ENCODE measurements at places on chromosomes 6 and 20.

DNA sequence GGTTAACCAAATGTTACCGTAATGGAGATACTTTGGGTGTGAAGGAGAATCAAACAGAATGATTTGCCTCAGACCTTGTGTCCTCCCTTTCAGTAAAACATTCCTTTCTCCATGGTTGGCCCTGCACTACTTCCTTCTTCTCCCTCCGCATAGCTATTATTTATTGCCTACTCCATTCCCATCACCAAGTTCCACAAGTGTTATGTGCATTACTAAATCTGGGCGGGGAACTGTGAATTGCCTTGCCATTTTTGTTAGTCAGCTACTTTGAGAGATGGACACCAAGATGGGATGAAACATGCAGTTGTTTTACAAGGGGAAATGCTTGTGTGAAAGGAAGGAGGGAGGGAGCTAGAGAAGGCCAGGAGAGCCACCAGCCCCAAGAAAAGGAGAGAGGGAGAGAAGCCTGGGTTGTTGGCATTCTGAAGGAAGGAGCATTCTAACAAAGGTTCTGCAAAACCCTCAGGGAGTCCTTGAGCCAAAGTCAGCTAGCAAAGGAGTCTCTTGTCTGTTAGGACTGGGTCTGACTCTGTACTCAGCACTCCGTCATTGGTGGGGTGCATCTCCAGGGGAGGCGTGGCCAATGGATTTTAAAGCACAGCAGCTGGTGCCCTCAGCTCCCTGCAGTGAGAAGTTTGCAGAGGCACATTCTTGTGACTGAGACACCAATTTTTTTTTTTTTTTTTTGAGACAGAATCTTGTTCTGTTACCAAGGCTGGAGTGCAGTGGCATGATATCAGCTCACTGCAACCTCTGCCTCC lies 83.6 kb upstream of the CHD6 start:
- DNase-seq: no peak

DNA sequence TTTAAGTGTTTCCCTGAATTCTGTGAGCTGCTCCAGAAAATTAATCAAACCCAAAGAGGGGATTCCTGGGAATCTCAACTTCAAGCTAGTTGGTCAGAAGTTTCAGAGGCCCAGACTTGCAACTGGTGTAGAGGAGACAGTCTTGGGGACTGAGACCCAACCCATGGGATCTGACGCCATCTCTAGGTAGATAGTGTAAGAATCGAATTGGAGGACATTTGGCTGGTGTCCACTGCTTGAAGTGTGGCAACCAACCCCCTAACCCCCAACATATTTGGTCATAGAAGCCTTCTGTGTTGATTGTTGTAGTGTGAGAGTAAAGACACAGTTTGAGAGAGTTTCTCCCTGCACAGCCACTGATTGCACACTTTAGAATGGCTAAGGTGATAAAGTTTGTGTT lies 103.5 kb upstream of the CARMIL1 start:
- DNase-seq: no peak

DNA sequence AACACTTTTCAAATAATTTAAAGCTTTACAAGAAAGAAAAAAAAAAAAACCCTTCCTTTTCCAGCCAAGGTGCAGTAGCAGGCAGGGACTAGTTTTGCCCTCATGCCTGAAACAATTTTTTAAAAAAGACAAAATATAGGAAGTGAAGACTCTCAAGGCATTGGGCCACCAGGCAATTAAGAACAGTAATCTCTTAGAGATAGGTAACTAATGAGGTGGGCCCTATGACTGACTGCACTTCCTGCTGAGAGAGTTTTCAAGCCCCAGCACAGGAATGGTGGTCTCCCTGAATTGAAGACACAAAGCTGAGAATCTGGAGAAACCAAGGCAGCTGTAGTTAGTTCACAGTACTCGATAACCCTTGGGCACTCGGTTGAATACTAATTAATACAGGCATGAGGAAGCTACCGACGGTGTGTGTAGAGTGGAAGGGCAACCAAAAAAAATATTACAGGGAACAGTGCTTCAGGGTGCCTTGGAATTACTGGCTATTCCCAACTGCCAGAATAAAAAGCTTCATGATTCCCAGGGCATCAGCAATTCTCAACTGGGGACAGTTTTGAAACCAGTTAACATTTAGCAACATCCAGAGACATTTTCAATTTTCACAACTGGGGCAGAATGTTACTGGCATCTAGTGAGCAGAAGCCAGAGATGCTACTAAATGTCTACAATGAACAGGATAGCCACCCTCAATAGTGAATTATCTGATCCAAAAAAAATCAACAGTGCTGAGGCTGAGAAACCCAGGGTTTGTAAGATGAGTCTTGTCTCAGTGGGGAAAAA lies 36.0 kb upstream of the PLN start:
- DNase-seq: no peak

DNA sequence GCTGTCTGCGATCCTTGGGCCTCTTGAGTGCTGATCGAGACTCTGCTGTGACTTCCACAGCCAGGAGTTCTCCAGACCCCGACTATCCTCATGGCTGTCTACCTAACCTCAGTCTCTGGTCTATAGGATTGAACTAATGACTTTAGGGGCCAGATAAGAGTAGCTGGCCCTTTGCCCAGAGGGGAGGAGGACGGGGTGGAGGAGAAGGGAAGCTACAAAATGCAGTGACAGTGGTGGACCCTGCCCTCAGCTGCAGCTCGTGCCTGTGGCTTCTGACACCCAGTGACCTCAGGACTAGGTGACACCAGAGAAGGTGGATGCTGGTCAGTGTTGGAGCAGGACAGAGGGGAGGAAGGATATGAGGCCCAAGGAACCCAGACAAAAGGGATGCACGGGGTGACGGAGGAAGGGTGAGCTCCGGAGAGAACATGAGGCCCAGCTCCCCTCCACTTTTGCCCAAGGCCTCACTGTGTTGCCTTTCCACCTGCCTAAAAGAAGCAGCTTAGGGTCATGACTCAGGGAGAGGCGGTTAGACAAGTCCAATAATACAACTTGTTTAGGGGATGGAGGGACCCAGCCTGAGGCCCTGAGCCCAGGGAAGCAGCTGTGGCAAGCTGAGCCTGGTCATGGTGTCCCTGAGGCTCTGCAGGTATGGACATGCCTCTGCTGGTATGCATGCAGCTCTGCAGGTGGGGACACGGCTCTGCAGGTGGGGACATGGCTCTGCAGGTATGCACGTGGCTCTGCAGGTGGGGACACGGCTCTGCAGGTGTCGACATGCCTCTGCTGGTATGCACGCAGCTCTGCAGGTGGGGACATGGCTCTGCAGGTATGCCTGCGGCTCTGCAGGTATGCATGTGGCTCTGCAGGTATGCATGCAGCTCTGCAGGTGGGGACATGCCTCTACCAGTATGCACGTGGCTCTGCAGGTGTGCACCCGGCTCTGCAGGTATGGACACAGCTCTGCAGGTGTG lies 67.7 kb downstream of the SYNJ2 start:
- DNase-seq: no peak

DNA sequence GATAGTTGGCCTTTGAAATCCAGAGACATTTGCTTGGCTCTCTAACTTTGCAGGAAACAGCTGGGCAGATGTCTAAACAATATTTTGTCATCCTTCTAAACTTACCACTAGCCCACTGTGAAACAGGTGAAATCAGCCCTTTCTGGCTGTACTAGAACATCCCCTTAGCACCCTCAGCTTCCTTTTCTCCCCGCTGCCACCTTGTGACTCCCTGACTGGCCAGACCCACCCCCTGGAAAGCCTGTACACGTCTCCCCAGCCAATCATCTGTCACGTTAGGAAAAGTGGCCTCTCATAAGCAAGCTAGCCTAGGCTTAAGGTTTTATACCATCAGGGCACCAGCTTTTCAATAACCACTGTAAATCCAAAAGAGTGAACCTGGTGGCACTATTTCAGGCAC lies 88.6 kb upstream of the E2F3 start:
- DNase-seq: no peak

DNA sequence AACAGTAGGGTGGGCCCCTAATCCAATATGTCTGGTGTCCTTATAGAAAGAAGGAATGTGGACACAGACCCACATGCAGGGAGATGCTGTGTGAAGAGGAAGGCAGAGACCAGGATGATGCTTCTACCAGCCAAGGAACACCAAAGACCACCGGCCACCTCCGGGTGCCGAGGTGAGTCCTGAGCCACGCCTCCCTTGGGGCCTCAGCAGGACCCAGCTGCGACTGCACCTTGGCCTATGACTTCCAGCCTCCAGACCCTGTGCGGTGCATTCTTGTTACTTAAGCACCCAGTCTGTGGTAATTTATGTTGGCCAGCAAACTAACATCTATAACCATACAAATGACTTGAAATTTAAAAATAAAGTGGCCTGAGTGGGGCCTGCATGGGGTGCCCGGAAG lies 79.5 kb upstream of the QKI start:
- no peak for DNase-seq

GRCh38 chr20:13212750-13213149 lies 8.3 kb upstream of the ISM1 start:
- DNase-seq: no peak

- DNase-seq: no peak
Measured at GRCh38 chr6:16689788-16690607, 71.3 kb downstream of the ATXN1 start.

DNA sequence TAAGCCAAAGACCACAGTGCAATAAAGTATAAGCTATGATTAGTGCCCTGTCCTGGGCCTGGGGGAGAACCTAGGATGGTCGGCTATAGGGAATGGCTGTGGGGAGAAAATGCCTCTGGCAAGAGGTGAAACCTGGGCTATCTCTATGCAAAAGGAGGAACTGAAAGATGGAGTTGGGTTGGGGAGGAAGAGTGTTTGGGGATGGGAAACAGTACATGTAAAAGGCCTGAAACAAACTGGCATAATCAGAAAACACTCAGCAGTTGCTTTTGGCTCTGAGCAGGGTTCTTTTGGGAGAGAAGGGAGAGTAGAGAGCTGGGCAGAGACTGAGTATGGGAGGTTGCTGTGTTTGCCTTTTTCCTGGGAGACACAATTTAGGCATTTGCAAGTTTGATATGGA lies 31.9 kb upstream of the FUCA2 start:
- no peak for DNase-seq

GRCh38 chr6:95417856-95418255 lies 159.5 kb upstream of the MANEA start:
- no peak for DNase-seq

- DNase-seq: no peak
Measured at GRCh38 chr6:144834426-144835038, 549.4 kb downstream of the UTRN start.

- DNase-seq: no peak
Measured at GRCh38 chr6:30156262-30156599, 4.8 kb downstream of the TRIM10 start.

DNA sequence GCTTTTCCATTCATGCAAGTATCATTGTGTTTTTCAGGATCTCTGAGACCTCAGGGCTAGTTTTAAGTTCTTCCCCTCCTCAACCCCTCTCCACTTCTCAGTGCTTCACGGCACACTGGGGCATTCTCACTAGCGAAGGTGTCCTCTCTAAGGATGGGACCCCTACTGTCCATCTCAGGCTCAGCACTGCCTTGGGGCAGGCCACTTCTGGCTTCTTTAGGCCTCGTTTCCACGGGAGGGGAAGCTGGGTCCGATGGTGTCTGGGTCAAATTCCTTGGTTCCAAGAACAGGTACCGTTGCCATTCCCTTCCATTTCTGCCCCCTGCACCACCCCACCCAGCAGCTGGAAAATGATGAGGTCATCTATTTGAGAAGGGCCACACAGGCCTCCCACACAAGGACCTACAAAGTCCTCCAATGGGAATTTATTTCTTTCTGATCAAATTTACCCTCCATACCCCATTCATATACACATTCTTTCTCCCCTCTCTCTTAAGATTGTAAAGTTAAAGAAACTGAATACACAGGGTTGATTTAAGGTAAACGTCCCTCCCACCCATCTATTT lies 17.2 kb downstream of the GNAS start:
- DNase-seq: no peak

DNA sequence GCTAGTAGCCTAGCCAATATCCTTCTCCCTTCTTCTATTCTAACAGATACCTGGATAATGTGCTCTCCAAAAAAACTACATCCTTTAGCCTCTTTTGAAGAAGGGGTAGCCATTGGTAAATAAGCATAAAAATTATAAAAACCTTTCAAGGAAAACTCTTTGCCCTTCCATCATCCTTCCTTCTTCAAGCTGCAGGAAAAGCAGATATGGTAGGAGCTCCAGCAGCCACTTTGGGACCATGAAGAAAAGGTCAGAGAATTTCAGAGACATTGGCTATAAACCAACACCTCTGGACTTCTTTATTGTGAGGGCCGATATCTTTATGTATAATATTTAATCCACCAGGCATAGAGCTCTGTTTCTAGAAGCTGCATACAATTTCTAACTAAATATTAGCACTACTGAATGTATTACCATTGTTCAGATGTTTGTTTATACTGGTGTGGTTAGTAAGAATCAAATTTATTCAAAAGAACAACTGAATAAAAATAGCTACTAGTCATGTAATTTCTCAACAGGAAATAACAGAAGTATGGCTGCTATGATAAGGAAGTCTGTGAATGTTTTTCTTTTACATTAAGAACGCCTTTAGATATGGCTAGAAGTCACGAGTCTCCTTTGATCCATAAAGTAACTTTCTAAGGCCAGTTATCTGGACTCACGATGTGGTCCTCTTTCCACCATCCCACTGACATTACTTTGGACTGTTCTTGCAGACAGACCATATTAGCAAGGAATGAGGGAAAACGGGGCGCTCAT lies 32.2 kb downstream of the MYLK4 start:
- no peak for DNase-seq

DNA sequence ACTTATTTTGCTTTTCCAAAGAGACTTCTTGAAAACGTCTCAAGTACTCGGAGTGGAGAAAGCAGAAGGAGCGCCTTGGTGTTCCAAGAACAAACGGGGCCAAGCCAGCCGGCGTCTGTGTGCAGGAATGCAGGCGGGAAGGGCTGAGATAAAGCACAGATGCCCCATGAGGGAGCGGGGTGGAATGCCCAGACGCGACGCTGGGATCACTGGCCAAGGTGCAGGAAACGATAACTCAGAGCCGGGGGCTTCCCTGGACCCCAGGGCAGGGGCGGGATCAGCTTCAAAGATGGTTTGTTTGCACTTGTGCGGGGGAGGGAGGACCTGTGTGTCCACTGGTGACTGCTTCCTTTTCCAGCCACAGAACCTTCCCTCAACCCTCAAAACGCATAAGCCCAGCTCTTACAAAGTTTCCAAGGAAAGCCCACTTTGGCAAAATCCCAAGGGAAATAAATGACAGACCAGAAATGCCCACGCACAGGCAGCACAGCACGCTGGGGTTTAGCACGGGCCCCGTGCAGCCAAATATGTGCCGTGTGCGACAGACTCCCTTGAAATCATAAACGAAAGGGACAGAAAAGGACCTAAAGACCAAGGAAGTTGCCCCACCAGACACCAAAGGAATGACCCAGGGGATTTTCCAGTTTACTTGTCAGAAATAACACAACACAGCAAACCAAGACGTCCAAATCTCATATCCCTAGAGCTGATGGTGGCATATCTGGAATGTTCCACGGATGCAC lies 113.9 kb downstream of the NFATC2 start:
- peak; percentile 76 for DNase-seq

Data from tibial artery (tissue), 4 donors.